ENCODE measurements at places on chromosomes 7 and 10.

- no peak for DNase-seq
Observed at GRCh38 chr7:76051840-76052239, 3.9 kb downstream of the MDH2 start.

- DNase-seq, result no peak
Observed at GRCh38 chr7:36717586-36717985, 6.7 kb downstream of the AOAH start.

DNA sequence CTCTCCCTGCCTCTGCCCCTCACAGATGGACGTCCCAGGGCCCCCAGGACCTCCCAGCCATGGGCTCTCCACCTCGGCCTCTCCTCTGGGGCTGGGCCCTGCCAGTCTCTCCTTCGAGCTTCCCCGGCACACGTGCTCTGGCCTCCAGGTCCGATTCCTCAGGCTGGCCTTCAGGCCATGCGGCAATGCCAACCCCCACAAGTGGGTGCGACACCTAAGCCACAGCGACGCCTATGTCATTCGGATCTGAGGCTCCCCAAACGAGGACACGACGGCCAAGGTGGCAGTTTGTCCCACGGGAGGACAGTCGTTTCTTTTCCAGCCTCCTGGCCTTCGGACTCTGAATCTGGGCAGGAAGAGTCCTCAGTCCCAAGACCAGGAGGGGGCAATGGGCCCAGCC is 5.2 kb downstream of the AP4M1 start:
- DNase-seq, result no peak

DNA sequence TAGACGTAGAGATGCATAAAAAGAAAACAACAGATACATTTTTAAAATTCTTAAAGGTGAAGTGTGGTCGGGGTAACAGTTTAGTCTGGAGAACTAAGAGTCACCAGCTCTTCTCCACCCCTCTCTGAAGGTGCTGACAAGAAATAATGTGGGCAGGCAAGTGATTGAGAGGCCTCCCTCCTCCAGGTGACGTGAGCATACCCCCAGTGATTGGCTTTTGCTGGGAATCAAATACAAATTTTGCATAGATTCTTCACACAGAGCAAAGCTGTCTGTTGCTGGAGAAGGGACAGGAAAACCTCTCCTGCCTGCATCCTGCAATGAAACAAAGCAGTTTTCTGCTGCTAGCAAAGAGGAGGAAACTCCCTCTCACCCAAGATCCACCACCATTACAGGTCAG is 115.0 kb downstream of the DGKB start:
- no peak for DNase-seq
